ENCODE measurements at places on chromosomes 12 and 14.

DNA sequence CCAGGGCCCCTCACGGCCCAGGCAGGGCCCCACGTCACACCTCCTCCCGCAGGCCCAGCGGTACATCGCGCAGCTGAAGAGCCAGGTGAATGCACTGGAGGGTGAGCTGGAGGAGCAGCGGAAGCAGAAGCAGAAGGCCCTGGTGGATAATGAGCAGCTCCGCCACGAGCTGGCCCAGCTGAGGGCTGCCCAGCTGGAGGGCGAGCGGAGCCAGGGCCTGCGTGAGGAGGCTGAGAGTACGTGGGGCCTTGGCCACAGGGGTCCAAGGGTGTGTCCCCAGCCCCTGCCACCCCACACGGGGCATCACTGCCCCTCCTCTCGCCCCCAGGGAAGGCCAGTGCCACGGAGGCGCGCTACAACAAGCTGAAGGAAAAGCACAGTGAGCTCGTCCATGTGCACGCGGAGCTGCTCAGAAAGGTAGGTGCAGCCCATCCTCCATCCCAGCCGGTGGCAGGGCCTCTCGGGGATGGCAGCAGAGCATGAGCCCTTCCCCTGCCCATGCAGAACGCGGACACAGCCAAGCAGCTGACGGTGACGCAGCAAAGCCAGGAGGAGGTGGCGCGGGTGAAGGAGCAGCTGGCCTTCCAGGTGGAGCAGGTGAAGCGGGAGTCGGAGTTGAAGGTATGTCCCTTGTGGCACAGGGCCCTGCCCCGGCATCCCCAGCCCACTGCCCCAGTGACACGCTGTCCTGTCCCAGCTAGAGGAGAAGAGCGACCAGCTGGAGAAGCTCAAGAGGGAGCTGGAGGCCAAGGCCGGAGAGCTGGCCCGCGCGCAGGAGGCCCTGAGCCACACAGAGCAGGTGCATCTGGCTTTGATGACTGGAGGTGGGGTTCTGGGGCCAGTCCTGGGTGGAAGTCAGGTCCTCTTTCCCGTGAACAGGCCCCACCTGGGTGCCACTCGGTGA lies 20.9 kb downstream of the HIP1R start:
- DNase-seq: no peak

DNA sequence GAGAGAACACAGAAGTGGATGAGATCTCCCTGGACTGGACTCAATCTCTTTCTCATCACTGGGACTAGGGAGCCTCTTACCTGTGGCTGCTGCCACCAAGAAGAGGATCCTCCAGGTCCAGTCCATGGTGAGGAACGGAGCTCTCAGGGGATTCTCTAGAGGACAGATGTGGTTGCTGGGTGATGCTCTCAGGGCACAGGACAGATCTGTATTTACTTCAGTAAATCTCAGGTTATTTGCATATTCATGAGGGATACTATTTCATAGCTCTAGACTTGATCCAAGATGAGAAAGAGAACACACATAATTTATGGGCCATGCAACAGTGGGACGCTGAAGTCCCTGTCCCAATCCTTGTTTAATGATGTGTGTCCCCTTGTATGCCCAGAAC lies 460.5 kb downstream of the TMEM121 start:
- DNase-seq: no peak

- no peak for DNase-seq
Measured at GRCh38 chr12:4121506-4122020, 152.0 kb upstream of the CCND2 start.

GRCh38 chr14:75204116-75204515 lies 27.7 kb upstream of the TMED10 start:
- DNase-seq: no peak

DNA sequence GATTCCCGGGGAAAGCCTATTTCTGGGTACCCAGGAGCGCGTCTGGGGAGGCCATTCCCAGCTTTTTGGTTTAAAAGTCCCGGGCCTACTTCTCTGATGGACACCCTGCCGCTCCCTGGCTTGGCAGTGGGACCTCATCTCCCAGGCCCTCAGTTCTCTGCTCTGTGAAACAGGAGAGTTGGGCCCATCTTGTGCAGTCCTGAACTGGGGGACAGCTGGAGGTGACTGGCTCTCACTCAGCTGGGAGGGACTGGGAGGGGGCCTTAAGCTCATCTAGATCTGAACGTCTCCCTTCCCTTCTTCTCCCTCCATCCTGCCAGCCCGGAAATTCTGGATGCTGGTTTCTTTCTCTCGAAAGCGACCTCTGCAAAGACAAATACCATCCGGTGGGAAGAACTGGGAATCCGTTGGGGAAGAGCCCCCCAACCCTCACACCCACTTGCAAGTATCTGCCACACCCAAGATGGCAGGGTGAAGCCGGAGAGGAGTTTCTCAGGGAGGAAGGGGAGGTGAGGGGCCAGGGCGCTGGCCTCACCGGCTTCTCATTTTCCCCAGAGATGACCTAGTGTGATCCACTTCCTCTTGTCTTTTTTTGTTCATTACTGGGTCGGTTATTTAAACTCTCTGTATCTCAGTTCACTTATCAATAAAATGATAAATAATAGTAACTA lies 1.4 kb downstream of the RIN3 start:
- DNase-seq: peak; percentile 21

GRCh38 chr14:101476258-101476915 lies 84.9 kb upstream of the DIO3 start:
- DNase-seq: no peak

GRCh38 chr12:3228552-3228951 lies 151.4 kb downstream of the TSPAN9 start:
- DNase-seq: no peak

GRCh38 chr12:59708484-59708883 lies 112.7 kb downstream of the SLC16A7 start:
- DNase-seq: no peak

DNA sequence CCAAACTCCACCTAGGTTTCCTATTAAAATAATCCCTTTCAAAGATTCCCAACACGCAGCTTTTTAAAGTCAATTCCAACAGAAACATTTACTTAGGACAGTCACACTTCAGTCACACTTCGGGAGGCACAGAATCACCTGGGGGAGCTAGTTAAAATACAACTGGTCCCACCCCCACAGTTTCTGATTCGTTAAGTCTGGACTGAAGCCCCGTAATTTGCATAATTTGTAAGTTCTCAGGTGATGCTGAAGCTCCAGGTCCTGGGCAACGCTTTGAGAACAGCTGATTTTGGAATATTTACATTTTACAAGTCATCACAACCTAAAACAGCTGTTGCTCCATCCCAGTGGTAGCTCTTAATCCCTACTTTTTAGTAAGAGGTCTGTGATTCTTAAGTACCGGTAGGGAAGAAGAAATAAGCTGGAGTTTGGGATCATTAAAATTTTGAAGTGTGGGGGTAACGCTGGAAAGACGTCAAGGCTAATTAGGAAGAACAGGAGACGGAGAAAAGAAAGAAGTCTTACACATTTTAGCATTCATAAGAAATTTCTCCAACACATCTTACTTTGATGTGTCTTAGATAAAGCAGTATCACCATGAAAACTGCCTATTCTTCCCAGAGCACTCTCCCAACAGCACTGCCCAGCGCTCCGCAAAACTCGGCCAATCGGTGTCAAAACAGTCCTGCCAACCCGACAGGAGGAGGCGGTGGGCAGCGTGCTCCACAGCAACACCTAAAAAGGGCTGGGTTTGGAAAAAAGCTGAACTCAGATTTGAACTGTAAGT lies 1.1 kb downstream of the IPO8 start:
- peak; percentile 41 for DNase-seq

DNA sequence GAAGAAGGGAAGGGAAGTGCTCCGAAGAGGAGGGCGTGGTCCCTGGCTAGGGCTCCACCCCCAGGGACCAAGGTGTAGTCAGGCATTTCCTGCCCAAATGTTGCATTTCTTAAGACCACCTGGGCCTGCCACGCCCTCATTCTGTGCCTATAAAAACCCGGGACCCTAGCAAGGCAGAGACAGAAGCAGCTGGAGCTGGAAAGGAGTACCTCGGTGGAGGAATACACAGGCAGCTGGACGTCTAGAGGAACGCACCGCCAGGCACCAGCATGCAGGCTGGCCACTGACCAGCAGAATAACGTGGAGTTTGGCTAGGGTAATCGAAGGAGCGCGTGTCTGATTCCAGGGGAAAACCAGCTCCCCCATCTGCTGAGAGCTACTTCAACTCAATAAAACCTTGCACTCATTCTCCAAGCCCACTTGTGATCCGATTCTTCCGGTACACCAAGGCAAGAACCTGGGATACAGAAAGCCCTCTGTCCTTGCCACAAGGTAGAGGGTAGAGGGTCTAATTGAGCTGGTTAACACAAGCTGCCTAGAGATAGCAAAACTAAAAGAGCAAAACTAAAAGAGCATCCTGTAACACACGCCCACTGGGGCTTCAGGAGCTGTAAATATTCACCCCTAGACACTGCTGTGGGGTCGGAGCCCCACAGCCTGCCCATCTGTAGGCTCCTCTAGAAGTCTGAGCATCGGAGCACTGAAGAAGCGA lies 21.0 kb downstream of the CFL2 start:
- peak; percentile 36 for DNase-seq

GRCh38 chr14:94485944-94486841 lies 10.2 kb upstream of the SERPINA9 start:
- DNase-seq: peak; percentile 71

- DNase-seq: no peak
Measured at GRCh38 chr12:80864046-80864735, 73.5 kb downstream of the LIN7A start.

DNA sequence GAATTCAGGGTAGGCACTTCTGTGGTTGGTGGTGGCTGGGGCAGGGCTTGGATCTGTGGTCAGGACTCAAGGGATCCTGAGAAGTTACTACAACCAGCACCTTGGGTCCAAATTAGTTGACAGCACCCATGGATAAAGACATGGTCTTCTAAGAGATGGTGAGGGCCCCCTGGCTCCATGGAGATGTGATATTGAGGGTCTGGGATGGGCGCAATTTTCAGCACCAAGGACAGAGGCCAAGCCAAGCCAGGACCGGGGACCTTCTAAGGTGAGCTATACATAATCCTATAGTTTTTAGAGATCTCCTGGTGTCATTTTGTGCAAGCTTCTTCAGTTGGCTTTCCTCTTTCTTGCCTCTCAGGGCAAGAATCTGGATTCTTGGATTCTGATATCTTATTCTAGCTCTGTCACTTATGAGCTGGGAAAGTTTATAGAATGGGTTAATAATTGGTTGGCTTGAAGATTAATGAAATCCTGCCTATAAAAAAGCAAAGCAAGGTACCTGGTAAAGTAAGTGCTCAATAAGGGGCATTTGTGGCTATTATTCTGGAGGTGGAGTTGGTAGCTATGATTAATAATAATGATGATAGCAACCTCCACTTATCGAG lies 130.1 kb upstream of the LHX5 start:
- DNase-seq: peak; percentile 29

- DNase-seq: no peak
Measured at GRCh38 chr12:13071305-13072280, 27.4 kb downstream of the FAM234B start.

DNA sequence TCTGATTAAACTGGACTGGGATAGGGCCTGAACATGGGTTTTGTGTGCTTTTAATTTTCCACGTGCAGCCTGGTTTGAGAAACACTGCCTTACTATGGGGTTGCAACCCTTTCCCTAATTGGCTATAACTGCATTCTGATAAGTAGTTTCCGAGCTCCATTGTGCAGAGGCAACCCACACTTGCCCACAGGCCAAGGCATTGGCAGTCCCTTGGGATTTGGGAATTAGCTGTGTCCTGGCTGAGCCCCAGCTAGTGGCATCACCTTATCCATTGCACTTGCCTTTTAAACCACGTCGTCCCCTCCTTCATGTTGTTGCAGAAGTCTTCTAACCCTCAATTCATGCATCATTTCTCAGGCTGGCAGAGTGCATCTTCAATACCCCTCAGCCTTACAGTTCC lies 10.2 kb downstream of the VCPKMT start:
- no peak for DNase-seq

DNA sequence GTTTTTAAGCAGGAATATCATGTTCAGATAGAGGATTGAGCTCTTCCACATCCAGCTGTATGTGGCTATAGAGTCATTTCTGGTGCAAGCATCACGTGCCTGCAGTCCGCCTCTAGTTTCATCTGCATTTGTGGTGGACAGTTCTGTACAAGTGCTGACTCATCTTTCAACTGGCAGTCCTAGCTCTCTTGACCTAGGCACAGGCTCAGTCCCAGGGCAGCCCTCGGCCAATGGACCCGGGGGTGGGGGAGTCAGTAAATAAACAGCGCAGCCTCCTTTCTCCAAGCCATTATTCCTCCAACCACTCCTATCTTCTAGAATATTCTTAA lies 41.8 kb upstream of the FRMD6 start:
- DNase-seq: no peak

- DNase-seq: no peak
Measured at GRCh38 chr12:288687-289086, 26.1 kb upstream of the SLC6A13 start.

DNA sequence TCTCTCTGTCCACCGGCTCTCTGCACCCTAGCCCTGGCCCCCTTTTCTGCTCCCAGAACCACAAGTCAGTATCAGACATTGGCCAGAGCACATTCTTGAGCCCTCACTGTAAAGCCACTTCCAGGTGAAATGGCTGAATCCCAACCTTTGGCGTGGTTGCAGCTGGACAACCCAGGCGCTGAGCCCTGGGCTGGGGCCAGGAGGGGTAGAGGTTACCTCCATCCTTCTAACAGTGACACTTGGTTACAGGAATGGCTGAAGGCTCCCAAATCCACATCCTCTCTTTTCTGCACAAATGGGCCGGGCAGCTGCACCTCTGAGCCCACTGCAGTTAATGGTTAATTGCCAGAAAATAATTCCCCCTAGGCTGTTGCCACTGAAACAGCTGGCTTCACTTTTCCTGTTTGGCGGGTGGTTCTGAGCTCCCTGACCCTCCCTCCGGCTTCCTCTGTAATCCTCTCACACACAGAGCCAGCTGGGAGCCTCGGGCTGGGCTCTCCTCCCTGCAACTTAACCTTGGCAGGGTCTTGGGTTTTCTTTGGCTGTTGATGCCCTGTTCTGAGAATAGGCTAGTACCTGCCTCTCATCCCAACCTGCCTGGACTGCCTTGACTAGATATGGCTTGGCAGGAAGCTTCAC lies 44.1 kb downstream of the TSPAN11 start:
- no peak for DNase-seq

- DNase-seq: no peak
Measured at GRCh38 chr12:110750784-110751461, 8.2 kb upstream of the PPP1CC start.

DNA sequence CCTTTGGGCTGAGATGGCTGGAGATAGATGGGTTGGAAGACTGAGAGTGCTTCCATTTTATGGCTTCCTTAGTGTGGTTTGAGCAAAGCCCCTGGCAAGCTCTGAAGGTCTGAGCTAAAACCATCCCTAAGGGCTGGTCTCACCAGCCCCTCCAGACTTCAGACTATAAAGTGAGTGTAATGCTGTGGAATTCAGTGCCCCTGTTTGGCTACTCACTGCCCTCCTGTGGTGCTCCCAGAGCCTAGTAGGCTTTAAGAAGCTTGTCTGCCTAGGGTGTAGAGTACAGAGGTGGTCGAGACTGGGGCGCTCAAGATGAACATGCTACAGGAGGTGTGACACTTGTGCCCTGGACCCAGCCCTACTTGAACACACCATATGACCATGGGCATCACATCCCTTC lies 246.7 kb upstream of the FKBP4 start:
- DNase-seq: no peak

DNA sequence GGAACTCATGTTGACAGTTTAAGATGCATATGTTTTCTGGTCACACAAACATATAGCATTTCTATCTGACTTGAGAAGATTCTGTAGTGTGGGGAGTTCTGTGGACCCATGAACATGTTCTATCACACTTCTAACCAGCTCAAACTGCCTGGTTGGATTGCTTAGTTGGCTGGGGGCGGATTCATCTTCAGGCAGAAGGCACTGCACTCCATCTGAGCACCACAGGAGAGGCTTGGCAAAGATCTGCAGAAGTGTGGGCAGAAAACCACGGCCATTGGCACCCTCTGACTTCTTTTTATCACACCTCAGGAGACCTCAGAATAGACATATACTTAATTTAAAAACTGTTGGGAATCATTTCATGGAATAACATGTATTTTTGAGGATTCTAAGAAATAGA lies 68.5 kb downstream of the LIN7A start:
- DNase-seq: no peak

All from HuH-7.5 (cell line).